ENCODE measurements at places on chromosomes 2 and 18.

GRCh38 chr2:51628917-51629316 is 597.0 kb upstream of the NRXN1 start:
- no peak for DNase-seq

DNA sequence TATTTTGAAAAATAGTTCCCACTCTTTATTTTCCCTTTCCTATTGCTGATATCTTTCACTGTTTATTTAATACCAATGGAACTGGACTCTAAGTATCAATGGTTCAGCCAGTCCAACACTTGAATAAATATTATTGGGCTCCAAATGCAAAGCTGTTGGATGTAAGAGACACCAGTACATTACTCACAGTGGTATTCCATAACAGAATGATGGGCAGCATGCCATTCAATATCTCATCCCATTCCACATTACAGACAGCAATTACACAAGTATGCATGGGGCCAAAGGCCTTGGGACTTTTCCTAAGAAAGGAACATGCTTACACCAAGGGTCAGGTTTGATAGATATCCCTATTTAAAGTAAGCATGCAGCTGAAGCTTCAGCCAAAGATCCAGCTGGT is 231.9 kb downstream of the RND3 start:
- DNase-seq = no peak

- DNase-seq = no peak
These were observed 408.6 kb downstream of the MTX2 start for GRCh38 chr2:176677746-176678265.

DNA sequence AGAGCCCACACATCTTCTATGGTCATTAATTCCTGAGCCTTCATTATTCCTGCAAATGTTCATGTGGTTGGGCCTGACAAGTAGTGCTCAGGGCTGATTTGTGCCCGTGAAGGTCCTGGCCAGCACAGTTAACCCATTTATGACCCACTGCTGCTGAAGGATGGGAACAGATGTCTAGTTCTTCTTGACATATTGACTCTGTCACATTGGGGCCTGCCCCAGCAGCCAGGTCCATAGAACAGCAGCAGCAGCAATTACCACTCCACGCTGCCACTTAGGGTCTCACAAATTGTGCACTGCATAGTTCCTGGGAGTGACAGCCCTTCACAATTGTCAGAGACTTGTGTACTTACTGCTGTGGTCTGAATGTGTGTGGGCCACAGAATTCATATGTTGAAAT is 442.3 kb upstream of the RGPD4 start:
- DNase-seq = no peak

DNA sequence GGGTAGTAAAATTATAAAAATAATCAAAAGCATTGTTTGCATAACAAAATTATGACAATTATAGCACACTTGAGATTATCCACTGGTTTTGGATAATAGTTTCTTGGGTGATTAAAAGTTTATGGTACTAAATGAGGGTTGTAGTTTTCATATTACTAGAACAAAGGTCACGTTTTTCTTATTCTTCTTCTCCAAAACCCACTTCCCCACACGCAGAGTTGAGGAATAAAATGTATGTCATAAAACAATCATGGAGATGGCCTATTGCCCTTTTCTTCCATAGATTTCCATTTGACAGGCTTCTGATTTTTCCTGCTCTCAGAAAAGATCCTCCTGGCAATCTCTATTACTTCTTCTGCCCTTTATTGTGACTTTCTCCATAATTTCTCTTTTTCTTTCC is 863.9 kb downstream of the ERBB4 start:
- no peak for DNase-seq

- DNase-seq = no peak
These were observed 61.6 kb upstream of the PARD3B start for GRCh38 chr2:204483608-204484081.

DNA sequence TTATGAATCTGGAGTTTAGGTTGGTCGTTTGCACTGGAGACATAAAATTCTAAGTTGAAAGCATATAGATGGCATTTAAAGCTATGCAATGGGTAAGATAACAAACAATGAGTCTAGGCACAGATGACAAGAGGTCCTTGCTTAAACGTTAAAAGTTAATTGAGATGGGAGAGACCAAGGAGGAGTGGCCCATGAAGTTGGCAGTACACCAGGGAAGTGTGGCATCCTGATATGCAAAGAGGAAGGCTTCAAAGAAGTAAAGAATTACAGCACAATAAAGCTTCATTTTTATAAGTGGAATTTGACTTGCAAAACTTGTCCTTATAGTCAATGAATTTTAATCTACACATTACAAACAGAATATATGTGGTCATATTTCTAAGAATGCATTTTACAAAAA is 23.2 kb downstream of the UPP2 start:
- DNase-seq = no peak

GRCh38 chr18:31664101-31664500 is 20.3 kb downstream of the B4GALT6 start:
- DNase-seq = no peak

- no peak for DNase-seq
These were observed 30.1 kb downstream of the IGFBP5 start for GRCh38 chr2:216665242-216665641.

DNA sequence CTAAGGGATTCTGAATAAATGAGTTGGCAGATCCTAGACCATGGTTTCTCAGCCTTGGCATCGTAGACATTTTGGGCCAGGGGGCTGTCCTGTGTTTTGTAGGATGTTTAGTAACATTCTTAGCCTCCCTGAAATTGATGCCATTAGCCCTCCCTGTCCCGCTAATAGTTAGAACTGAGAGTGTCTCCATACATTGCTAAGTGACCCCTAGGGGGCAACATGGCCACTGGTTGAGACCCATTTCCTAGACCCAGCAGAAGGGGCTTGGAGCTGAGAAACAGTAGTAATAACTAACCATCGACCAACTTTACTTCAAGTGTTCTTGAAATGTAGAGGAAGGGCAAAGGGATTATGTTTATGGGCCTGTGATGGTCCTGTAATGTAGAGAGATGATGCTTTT is 40.8 kb downstream of the KCMF1 start:
- DNase-seq = no peak

All from GOT3 (cell line).